ENCODE measurements at places on chromosomes 2 and 18.

GRCh38 chr2:113081488-113082210 is 13.9 kb downstream of the IL1F10 start:
- DNase-seq = no peak

- DNase-seq = no peak
Observed at GRCh38 chr18:41985914-41986313, 30.9 kb downstream of the PIK3C3 start.

GRCh38 chr2:147327613-147328012 is 517.2 kb upstream of the ACVR2A start:
- DNase-seq = no peak

- no peak for DNase-seq
Observed at GRCh38 chr2:150480971-150481830, 6.3 kb downstream of the RND3 start.

GRCh38 chr2:21715887-21716286 is 592.1 kb downstream of the TDRD15 start:
- DNase-seq = no peak

GRCh38 chr18:32851936-32852335 is 79.1 kb upstream of the KLHL14 start:
- DNase-seq = no peak

- DNase-seq = no peak
Observed at GRCh38 chr18:47321815-47322214, 70.4 kb upstream of the SKOR2 start.

DNA sequence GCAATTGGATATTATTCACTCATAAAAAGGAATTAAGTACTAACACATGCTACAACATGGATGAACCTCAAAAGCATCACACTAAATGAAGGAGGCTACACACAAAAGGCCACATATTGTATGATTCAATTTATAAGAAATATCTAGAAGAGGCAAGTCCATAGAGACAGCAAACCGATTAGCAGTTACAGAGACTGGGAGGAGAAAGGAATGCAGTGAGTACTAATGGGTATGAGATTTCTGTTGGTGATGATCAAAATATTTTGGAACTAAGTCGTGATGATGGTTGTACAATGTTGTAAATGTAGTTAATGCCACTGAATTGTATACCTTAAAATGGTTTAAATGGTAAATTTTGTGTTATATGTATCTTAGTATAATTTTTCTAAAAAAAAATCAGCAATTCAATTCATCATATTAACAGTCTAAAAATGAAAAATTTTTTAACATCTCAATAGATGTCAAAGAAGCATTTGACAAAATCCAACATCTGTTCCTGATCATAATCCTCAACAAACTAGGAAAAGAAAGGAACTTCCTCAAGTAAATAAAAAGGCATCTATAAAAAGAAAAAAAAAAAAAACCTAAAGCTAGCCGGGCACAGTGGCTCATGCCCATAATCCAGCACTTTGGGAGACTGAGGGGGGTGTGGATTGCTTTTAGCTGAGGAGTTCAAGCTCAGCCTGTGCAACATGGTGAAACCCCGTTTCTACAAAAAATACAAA is 98.1 kb downstream of the TGIF1 start:
- no peak for DNase-seq

DNA sequence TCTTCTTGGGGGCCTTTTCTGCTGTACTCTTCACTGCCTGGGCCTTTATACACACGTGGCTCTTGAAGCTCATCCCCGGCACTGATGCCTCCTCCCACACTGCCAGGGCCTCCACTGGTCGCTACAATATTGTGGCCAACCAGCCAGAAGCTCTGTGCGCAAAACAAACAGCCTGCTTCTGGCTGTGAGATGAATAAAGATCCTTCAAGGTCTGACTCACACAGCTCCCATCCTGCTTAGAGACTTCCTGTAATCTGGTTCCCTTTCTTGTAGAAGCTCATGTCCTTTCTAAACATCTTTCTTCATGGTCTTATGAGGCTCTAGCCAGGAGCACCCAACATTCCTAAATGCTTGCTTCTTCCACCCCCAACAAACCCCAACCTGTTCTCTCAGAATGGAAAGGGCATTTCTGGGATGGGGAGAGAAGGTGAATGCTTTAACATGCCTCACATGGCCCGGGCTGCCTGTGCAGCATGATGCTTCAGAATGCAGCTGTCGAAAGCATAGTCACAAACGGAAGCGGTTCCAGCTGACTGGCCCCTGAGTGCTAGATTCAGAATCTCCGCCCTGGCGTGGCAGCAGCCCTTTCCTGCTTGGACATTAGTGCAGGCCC is 24.6 kb downstream of the NRP2 start:
- no peak for DNase-seq

DNA sequence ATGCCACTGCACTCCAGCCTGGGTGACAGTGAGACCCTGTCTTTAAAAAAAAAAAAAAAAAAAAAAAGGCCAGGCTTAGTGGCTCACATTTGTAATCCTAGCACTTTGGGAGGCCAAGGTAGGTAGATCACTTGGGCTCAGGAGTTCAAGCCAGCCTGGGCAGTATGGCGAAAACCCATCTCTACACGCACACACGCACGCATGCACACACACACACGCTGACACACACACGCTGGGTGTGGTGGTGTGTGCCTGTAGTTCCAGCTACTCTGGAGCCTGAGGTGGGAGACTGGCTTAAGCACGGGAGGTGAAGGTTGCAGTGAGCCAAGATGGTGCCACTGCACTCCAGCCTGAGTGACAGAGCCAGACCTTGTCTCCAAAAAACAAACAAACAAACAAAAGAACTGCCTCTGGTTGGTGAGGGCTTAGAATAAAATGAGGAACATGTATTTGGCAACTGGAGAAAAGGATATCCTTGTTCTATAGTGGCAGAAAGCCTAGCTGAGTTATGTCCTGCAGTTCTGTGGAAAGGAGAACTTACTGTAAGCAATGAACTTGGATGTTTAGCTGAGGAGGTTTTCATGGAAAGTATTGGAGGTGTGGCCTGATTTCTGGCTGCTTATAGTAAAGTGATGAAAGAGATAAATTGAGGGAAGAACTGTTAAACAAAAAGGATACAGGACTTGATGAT is 34.0 kb downstream of the HAT1 start:
- DNase-seq = no peak

DNA sequence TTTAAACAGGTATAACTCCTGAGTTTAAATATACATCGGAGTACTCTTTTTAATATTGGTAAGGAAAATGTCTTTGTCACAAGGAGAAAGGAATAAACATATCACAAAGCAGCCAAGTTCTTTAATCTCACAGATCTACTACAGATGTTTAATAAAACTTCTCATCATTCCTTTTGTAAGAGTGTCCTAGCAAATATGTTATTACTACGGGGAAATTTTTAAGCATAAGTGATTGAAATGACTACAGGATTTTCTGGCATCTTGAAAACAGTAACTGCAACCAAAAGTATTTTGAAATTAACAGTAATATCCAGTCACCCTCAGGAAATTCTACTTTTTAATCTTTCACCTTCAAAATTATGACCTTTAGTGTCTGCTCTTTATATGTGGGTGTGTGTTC is 403.1 kb downstream of the IRS1 start:
- DNase-seq = no peak

All from cerebellar nuclear complex (tissue), 1 donor.